ENCODE measurements at places on chromosomes 13 and 19.

DNA sequence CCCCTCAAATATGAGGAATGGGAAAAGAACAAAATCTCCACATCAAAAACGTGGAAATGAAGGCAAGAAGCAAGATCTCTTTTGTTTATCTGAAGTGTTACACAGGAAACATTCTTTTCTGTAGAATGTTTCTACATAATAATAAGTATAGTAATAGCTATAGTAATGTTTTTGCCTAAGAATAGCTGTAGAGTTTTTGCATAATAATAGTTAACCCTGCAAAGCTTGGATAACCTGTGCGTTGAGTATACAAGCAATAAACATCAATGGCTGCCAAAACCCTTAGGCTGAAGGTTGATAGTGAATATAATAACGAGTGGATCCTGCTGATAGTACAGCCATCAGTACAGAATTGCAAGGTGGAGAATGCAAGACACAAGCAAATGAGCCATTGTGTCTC lies 11.1 kb upstream of the LILRA5 start:
- no peak for DNase-seq

DNA sequence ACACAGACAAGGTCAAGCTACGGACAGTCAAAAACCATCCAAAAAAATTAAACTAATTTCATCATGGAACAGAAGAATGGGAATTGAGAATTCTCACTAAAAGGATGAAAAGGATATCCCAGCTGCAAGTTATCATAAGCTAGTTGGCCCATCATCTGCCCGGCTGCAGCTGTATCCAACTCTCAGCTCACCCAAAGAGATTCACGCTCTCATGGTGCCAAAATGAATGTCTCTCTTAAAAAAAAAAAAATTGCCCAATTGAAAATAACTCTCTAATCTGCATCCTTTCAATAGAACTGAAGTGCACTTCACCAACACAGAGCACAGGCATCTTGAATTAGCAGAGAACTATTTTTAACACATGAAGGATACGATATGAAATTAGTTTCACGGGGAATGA lies 20.0 kb downstream of the ENOX1 start:
- DNase-seq = no peak

DNA sequence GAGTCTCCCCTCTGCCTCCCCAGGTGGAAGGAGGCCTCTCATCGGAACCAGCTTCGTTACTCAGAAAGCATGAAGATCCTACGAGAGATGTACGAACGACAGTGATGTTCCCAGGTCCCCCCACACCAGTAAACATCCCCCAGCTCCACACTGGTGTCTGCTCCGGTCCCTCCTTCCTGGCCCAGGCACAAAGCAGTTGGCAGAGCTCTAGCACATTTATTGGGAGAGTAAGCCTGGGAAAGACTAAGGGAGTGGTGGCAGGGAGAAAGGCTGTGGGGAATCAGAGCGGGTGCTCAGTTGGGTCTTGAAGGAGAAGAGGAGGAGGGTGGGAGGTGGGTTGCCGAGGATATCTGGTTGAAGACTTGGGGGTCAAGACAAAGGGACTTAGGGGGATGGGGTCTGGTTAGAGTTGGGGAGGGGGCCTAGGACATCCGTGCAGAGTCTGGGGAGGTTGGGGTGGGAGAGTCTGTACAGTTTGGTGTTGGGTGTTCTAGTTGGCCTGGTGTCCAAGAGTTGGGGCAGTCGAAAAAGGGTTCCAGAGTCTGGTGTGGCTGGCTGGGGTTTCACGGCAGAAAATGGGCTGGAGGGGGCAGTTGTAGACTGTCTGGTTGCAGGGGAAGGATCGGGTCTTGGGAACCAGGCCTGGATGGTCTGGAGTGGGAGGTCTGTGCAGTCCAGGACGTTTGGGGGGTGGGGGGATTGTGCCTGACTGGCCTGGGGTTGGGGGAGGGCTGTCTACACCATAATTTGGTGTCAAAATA lies 2.3 kb downstream of the HSPB6 start:
- no peak for DNase-seq

- DNase-seq = no peak
Observed at GRCh38 chr13:93680329-93680728, 453.7 kb downstream of the GPC6 start.

- DNase-seq = no peak
Observed at GRCh38 chr13:50152655-50153309, 137.5 kb downstream of the KCNRG start.

DNA sequence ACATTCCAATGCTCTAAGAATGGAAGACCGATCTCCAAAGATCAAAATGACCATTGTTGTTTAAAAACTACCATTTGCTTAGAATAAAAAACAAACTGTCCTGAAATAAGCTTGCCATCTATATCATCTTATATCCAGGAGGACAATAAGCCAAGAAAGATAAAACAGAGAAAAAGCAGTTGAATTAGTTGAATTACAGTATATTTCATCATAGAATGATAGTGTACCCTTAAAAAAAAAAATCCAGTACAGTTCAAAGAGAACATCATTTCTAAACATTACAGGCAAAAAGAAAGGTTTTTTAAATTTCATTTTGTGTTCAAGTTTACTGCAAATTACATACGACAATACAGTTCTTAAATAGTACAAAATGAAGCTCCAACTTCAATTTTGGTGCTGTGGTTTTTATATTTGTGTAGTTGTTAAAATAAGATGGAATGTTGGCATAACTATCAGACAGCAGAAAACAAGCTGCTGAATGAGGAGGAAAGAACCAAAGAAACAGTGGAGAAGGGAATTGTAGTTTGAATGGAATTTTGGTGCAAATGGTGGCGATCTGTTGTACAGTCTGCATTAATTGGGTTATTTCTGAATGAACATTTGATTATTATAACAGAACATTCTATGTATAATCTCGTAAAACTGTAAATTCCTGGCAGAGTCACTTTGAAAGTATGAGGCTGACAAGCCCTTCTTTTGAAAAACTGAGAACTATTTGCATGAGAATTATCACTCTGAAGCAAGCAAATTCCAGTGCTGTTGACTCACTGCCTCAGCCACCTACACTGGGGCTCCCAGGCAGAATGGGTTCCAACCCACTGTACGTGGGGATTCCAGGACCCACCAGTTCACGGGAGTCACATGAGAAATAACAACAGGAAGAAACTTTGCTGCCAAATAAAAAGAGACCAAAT lies 37.7 kb downstream of the LHFPL6 start:
- no peak for DNase-seq

All from NCI-H1417 treated with DMSO at 0.1 percent for 48 hours (cell line).